ENCODE measurements at places on chromosomes 6 and 20.

- H3K4me3 ChIP-seq, result no peak overlapping the region
- H3K27ac ChIP-seq, result no peak overlapping the region
- DNase-seq, result no peak
- H3K4me1 ChIP-seq, result no peaks in the 10 kb centered on the region
These were observed 15.5 kb upstream of the NPEPL1 start for GRCh38 chr20:58677079-58677604.

GRCh38 chr20:2260250-2260649 lies 35.6 kb upstream of the TGM3 start:
- H3K27me3 ChIP-seq, result no peaks in the 10 kb centered on the region
- H3K36me3 ChIP-seq, result no peaks in the 10 kb centered on the region
- H3K4me1 ChIP-seq, result no peaks in the 10 kb centered on the region
- H3K27ac ChIP-seq, result no peak overlapping the region

GRCh38 chr6:139863346-139863745 lies 488.9 kb upstream of the CITED2 start:
- H3K36me3 ChIP-seq, result no peaks in the 10 kb centered on the region
- no peaks in the 10 kb centered on the region for H3K27me3 ChIP-seq
- no peak for DNase-seq
- no peak overlapping the region for H3K4me3 ChIP-seq

GRCh38 chr6:54990001-54990400 lies 143.4 kb downstream of the FAM83B start:
- no peaks in the 10 kb centered on the region for H3K4me1 ChIP-seq
- H3K27me3 ChIP-seq, result no peaks in the 10 kb centered on the region
- no peak for DNase-seq

DNA sequence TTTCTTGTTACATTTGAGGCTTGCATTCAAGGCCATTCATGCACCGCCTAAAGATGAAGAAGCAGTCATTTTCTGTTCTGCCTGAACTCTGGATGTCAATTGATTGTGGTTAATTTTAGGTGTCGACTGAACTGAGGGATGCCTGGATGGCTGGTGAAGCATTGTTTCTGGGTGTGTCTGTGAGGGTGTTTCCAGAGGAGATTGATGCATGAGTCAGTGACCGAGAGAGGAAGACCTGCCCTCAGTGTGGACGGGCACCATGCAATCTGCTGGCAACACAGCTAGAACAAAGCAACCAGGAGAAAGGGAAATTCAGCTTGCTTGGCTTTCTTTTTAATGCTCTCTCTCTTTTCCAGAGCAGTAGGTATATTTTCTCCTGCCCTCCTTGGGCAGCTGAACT lies 164.1 kb upstream of the ECI2 start:
- H3K27ac ChIP-seq, result no peak overlapping the region
- no peaks in the 10 kb centered on the region for H3K27me3 ChIP-seq
- H3K36me3 ChIP-seq, result no peaks in the 10 kb centered on the region
- DNase-seq, result no peak
- H3K4me1 ChIP-seq, result no peaks in the 10 kb centered on the region
